CD8-positive, alpha-beta memory T cell (primary cell): ENCODE measurements at places on chromosomes 1 and 21. TPM values are rescaled to one million over a fixed set of nuclear protein-coding genes. Genes with fewer than 3 reads are reported as not detected.

ARMH1 gene
- total RNA-seq: 38.0 TPM

FAM72D gene
- 9.4 TPM for total RNA-seq

ROR1 gene
- not detected for total RNA-seq

FCGR2B gene
- total RNA-seq: 0.33 TPM

GRCh38 chr1:234627009-234627950 is 17.3 kb upstream of the IRF2BP2 start:
- no peaks in the 10 kb centered on the region for H3K36me3 ChIP-seq
- no peaks in the 10 kb centered on the region for H3K4me1 ChIP-seq
- no peak overlapping the region for H3K27ac ChIP-seq
- no peak for DNase-seq
- no peak overlapping the region for H3K4me3 ChIP-seq
- no peaks in the 10 kb centered on the region for H3K27me3 ChIP-seq

DNA sequence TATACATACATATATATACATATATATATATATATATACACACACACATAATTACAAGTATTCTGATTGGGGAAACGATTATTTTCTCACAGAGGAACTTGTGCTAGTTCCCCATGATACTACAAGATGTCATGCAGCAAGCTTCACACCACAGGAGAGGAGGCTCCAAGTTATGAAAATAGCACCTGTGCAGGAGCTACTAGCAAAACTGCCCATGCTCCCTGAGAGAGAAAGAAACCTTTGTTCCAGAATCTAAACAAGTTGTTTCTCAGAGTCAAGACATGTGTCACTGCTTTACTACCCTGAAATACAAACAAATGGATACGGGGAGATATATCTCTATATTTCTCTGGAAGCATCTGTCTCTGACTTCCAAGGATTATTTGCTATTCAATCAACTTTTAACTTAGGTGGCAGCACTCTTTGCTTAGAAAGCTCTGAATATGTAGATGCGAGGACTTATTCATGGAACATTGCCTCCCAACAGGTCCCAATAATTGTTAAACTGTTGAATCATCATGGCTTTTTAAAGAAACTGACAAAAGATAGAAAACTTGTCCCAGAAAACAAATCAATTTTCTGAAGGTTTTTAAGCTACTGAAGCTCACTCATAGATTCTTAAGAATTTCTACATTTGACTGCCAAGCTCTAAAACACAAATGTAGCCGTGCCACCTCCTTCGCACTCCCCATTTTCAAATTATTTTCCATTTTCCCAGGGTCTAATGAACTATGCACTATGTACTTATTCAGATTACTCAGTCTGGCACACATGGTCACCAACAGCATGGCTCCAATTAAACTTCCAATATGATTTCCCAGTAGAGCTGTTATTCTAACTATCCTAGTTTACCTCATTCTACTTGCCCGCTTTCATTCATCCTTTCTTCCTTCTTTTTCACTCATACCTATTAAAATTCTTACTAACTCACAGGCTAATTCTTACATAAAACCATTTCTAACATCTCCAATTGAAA is 929.1 kb downstream of the LTN1 start:
- no peaks in the 10 kb centered on the region for H3K36me3 ChIP-seq
- H3K4me3 ChIP-seq: no peak overlapping the region
- no peak overlapping the region for H3K27ac ChIP-seq
- no peak for DNase-seq
- no peaks in the 10 kb centered on the region for H3K4me1 ChIP-seq

DNA sequence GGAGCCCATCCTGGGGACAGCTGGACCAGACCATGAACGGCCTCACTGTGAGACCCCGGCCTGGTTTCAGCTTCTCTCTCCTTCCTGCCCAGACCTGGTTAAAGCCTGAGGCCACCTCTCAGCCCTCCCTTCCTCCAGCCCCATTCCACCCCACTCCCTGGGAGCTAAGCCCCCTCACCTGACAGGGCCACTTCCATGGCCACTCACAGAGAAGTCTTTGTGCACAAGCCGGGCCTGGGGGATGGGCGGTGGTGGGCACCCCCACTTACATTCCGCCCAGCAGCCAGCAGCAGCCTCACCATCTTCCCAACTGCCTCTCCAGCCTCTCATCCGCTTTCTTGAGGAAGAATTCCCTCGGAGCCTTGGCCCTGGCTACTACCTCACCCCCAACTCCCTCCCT is 40.4 kb downstream of the RHBG start:
- no peak overlapping the region for H3K4me3 ChIP-seq
- H3K36me3 ChIP-seq: no peaks in the 10 kb centered on the region
- H3K27ac ChIP-seq: no peak overlapping the region
- no peak for DNase-seq
- H3K4me1 ChIP-seq: no peaks in the 10 kb centered on the region

DNA sequence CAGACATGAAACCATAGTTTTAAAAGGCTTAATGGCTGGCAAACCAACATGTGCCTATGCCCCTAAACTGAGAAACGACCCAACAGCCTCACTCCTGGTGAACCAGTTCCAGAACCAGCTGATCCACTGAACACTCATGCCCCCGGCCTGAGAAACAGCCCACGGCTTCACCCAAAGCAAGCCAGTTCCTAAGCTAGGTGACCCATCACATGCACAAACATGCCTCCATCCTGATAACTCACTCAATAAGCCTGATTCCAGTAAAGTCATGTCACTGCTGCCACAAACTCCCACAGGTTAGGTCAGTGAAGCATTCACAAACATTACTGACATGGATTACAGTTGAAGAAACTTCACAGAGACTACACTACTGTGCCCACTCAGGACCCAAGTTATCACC is 161.6 kb downstream of the USH2A start:
- H3K36me3 ChIP-seq: no peaks in the 10 kb centered on the region
- H3K4me3 ChIP-seq: no peak overlapping the region
- DNase-seq: no peak
- H3K27ac ChIP-seq: no peak overlapping the region
- H3K27me3 ChIP-seq: no peaks in the 10 kb centered on the region

DNA sequence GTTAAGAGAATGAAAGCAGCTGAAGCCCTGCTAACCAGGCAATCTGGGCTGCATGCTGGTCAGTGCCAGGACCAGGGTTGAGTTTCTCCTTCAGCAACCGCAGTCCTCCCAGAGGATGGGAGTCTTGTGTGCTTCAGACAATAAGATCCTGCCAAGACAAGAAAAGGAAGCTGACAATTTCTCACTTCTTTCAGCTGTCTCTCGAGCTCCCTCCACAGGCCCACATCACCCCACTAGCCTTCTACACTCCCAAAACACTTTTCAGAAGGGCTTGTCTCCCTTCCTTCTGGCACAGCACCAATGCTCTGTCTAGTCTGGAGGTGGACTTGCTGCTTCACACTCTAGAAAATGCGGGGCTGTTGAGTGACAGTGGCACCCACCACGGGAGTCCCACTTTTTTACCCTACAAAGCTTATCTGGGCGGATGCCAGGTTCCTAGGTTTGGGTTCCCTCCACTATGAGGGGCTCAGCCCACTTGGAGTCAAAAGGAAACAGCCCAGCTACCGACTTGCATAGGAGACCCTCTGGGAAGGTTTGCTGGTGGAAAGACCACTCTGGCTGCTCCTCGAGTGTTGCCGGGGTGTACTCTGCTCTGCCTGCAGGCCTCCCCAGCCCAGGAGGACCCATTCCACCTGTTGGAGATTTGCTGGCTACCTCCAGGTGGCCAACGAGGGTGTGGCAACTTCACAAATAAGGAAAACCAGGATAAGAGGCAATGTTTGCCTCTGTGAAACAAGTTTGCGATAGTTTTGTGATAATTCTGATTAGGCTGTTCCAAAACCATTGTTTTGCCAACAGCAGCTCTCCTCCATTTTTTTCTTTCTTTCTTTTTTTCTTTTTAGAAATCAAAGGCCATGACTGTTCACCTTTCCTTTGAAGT is 68.9 kb downstream of the TENT5C start:
- no peak overlapping the region for H3K27ac ChIP-seq
- H3K27me3 ChIP-seq: no peaks in the 10 kb centered on the region
- H3K36me3 ChIP-seq: no peaks in the 10 kb centered on the region
- peaks cover 5% of the 10 kb centered on the region for H3K4me1 ChIP-seq
- H3K4me3 ChIP-seq: no peak overlapping the region
- peak; percentile 75 for DNase-seq

DNA sequence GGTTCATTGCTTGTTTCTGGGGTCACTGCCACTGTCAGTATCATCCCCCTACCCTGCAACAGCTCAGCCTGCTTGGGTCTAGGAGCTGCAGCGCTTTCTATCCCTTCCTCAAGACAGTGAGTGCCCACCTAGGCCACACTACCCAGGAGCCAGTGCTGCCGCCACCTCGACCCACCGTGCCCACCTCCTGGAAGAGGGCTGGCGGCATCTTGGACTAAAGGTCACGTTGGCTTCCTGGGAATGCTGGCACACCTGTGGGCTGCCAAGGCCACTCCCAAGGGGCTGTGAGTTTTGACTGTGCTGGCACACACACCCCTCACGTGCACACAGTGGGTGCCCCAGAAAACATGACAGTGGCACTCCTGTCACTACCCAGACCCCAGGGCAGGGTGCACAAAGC is 22.1 kb downstream of the CRYAA start:
- no peak overlapping the region for H3K4me3 ChIP-seq
- no peak for DNase-seq
- no peaks in the 10 kb centered on the region for H3K36me3 ChIP-seq

DNA sequence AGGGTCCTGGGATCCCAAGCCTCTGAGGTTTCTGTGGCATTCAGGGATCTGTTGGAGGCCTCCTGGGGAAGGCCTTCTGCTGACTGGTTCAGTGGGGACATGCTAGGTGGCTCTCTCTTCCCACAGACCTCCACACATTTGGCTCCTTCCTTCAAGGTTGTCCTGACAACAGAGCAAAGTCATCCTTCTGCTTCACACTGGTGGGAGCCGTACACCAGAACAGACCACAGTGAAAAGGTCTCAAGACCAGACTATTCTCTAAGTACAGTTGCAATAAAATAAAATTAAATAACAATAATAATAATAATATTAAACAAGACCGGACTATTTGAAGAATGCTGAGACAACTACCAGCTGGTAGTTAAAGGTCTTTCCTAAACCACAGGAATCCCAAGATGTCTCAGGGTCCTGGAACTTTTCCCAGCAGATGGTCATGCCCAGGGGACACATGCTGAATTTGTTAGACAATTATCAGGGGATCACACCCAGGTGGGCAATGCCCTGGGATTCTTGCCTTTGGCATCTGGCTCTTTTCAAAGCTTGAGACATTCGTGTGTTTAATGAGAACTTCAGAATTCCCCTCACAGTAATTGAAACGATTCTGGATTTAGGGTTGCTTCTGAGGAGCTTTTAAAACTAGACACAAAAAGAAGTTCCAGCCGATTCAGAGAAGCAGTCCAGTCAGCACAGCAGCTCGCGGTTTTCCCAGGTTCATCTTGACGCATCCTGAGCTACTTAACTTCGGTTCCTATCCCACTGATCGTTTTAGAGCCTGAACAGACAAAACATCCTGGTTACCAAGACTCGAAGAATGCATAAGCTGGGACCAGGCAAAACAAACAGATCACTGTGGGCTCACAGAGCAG is 22.9 kb downstream of the HTR1D start:
- H3K4me1 ChIP-seq: no peaks in the 10 kb centered on the region
- no peak overlapping the region for H3K27ac ChIP-seq
- H3K4me3 ChIP-seq: no peak overlapping the region
- no peak for DNase-seq
